ENCODE measurements at places on chromosomes 7 and 10.

- DNase-seq = no peak
These were observed 8.8 kb upstream of the GET4 start for GRCh38 chr7:867406-868188.

GRCh38 chr10:87519582-87519981, 14.9 kb downstream of the MINPP1 start:
- no peak for DNase-seq

DNA sequence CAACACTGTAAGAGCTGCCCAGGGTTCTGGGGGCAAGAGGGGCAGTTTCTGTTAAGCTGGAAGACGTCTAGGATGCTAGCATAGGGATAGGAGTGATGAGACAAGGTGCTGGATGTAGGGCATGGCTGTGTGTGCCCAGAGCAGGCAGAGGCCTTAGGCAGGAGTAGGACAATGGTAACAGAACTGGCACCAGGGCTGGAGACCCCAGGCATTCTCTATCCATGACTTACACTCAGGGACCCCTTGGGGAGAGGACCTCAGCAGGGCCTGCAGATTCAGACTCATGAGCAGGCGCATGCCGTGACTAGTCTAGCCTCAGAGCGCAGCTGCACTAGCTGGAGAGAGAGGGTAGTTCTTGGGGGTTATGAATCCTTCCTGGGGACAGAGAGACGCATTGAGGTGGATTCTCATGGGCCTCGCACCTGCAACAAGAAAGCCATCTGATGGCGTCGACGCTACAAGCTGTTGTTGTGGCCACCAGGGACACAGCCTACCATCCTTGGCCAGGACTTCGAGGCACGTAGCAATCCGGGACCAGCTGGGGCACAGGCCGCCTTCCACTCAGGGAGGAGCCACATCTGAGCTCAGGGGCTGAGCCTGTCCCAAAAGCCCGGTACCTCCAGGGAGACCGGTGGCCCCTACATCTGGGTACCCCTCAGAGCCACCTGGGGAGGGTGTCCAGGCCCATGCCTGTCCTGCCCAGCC, 474.1 kb downstream of the PTPRN2 start:
- no peak for DNase-seq

GRCh38 chr10:63722537-63722936, 201.3 kb downstream of the REEP3 start:
- DNase-seq = peak; percentile 74

- DNase-seq = no peak
These were observed 264.2 kb upstream of the ZMIZ1 start for GRCh38 chr10:78804411-78805032.

DNA sequence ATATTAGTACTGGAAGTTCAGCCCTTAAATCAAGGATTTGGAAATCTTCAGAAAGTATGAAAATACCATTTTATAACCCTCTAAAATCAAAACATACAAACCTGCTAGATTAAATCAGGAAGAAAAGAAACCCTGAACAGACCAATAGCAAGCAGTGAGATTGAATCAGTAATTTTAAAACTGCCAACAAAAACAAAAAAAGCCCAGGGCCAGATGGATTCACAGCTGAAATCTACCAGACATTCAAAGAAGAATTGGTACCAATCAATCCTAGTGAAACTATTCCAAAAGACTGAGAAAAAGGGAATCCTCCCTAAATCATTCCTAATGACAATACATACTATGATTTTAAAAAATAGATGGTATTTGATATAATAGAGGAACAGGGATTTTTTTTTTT, 70.1 kb downstream of the MCU start:
- no peak for DNase-seq

- no peak for DNase-seq
These were observed 268.6 kb downstream of the HGF start for GRCh38 chr7:81501220-81501619.

GRCh38 chr7:26954951-26955350, 90.6 kb upstream of the SKAP2 start:
- DNase-seq = no peak

Measured in femur (tissue), 1 donor.